OCI-LY7 (cell line): ENCODE measurements at places on chromosomes 4 and X.
A peak's percentile ranks its signal among the peaks of the same experiment; 100 is the strongest.

- no peak for DNase-seq
Measured at GRCh38 chr4:71333960-71334359, 4.9 kb upstream of the SLC4A4 start.

GRCh38 chrX:118861338-118861737 lies 37.7 kb downstream of the ZCCHC12 start:
- no peak for DNase-seq

DNA sequence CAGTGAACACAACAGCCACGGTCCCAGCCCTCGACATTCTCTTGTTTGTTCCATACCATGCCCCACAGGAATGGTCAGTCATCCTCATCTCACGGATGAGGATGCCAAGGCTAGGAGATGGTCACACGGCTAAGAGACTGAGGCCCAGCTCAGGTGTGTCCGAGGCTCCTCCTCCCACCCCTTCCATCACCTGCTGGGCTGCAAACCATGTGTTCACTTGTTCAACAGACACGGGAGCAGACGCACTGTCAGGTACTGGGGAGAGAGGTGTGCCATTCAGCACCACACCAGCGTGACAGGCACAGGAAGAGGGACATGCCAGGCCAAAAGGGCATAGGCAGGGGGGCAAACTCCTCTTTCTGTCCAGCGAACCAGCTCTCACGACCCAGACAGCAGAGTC lies 45.9 kb downstream of the ABLIM2 start:
- no peak for DNase-seq

- DNase-seq = no peak
Measured at GRCh38 chr4:8410641-8411271, 29.8 kb downstream of the ACOX3 start.

GRCh38 chr4:122017296-122017695 lies 65.4 kb upstream of the TRPC3 start:
- no peak for DNase-seq

GRCh38 chr4:117488692-117489091 lies 403.3 kb upstream of the TRAM1L1 start:
- DNase-seq = no peak

- no peak for DNase-seq
Measured at GRCh38 chrX:29852767-29853166, 362.6 kb upstream of the MAGEB2 start.

GRCh38 chrX:128769495-128769894 lies 717.3 kb upstream of the ACTRT1 start:
- no peak for DNase-seq

- no peak for DNase-seq
Measured at GRCh38 chrX:130772105-130772775, 130.8 kb downstream of the ENOX2 start.

- DNase-seq = peak; percentile 85
Measured at GRCh38 chr4:40305328-40306170, 29.6 kb upstream of the CHRNA9 start.

- DNase-seq = peak; percentile 9
Measured at GRCh38 chrX:8738588-8739189, 6.8 kb upstream of the ANOS1 start.

DNA sequence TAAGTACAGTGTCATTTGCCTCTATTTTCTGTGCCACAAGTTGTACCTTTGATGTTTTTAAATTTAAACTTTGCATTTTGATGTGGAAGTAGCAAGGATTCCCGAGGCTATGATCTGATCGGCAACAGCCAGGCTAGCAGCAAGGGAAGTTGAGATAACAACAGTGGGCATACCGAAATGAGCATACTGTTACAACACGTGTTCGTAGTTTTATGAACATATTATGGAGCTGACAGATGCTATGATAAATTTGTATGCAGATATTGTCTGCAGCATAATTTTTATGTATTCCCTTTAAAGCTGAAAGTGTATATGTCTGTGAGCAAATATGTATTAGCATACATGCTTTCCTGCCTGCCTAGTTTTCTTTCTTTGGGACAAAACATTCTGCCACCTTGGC lies 306.1 kb downstream of the PCDH7 start:
- no peak for DNase-seq

GRCh38 chrX:46965125-46965758 lies 53.0 kb downstream of the JADE3 start:
- DNase-seq = no peak

DNA sequence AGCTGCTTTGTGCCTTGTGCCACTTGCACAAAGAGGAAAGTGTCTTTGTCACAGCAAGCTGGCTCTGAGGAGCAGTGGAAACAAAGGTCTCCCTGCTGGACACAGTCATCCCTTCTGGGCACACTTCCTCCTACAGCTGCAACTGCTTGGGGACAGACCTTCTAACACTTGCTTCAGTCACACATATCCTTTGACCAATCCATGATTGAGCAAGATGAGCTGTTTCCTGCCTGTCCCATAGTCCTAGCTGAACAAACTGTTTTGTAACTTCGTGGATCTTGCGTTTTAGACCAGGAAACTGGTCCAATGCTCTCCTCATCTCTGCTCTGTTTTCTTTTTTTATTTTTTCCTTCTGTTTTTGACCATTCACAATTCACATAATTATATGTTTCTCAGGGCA lies 98.5 kb downstream of the RRAGB start:
- DNase-seq = no peak

DNA sequence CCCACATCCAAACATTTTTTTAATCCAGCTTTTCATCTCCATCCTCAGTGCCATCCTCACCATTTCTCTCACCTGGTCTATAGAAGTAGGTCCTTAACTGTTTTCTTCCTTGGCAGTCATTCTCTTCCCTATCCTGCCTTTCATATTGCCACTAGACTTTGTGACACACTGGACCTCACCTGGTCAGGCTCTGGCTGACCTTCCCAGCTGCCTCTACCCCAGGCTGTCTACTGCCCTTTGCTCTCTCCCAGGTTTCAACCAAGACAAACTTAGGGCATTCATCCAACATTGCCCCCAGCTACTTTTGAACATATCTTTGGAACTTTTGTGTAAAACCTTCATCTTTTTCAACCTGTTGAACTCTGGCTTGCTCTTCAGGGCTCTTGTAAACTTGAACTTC lies 39.8 kb downstream of the TRAPPC11 start:
- no peak for DNase-seq

- DNase-seq = peak; percentile 66
Measured at GRCh38 chrX:16712548-16713155, at the start of gene CTPS2. CTPS2 (minus strand) TSS chrX:16712669; CDS start chrX:16702902, 9,767 bp downstream.

DNA sequence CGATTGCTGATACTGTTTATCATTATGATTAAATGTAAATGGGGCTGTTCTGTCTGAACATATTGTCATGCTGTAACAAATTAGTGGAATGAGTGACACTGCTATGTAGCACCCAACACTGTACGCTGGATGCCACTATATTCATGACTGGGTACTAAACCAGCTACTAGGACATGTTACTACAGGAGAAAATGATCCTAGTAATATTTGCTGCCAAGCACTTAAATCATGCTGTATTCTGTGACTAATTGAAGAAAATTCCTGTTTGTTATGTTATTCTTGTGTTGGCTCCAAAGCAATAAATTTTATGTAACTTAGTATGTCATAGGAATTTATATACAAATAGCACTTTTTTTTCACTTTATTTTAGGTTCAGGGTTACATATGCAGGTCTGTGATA lies 804.2 kb downstream of the CENPC start:
- DNase-seq = no peak
